ENCODE measurements at places on chromosomes 5 and 9.

- DNase-seq = no peak
These were observed 8.1 kb upstream of the MARCOL start for GRCh38 chr5:148230240-148230639.

DNA sequence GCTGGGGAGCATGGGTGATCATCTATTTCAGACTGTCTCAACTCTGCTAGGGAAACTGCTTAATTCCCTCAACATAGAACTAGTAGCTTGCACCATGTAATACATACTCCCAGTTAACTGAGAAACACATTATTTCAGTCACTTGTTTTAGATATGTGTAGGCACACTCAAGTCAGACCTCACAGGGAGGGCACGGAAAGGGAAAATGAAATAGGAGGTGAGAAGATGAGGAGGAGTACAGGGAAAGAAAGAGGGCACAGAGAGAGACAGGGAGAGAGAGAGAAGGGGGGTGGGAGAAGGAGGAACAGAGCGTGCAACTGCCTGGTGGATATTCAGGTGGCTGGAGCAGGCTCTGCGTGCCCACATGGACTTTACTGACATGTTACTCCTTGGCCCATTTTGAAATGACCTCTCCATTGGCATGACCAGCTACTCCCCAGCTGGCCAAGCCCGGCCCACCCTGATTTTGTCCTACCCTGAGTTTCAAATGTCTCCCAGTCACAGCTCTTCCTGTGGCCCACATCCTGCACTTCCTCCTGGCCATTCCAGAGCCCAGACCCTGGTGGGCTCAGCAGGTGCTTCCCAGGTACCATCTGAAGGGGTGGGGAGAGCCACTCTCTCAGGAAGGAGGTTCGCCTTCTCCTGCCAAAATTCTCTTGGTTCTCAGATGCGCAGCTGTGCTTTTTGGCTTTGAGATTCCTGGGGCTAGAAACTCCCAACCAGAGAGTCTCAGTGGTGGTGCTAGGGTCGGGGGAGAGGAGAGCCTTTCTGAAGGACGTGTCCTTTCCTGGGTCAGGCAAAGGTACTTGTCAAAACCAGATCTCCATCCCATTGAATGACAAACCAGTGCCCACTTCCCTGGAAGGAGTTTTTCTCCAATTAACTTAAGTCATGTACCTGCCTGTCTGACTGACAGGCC is 229.4 kb downstream of the FSTL4 start:
- no peak for DNase-seq

- DNase-seq = no peak
These were observed 163.4 kb downstream of the RAB3C start for GRCh38 chr5:58746321-58746720.

DNA sequence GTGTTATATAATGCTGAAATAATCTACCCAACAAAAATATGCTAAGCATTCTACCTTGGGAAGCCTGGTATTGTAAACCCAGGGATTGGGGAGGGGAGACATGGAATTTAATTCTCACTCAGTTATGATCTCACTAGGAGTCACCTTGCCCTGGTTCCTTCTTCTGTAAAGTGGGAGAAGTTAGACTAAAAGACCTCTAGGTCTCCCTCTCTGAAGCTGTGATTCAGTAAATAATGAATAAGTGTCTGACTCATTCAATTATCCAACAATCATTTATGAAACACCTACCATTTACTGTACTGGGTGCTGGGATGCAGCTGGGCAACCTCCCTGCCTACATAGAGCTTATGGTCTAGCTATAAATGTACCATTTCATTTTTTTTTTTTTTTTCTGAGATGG is 20.2 kb upstream of the SPARC start:
- no peak for DNase-seq

DNA sequence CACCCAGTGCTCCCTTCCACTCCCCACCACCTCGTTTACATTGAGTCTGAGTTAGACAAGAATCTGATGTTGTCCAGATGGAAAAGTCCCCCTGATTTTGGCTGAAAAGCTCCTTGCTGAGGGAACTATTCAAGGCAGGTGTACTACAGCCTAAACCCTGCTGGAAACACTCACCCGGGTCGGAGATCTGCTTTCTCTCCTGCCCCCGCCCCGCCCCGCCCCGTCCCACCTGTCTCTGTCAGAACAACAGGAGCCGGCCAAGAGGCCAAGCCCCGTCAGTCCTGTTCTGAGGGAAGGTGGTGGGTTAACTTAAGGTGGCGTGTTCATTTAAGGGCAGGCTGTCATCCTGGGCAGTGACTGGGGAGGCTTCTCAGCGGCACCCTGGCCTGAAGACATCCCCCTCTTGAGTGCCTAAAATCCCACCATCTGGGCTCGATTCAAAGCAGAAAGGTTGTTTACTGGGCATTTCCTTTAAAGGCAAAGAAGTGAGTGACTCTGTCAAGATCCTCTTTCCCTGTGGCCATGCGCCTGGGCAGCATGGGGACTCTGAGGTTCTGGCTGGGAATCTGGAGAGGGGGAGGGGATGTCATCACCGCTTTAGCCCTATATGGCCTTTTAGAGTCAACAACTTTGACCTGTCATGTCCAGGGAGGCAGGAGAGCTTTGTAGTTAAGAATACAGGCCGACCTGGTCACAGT is 71.1 kb upstream of the NEURL1B start:
- DNase-seq = no peak

DNA sequence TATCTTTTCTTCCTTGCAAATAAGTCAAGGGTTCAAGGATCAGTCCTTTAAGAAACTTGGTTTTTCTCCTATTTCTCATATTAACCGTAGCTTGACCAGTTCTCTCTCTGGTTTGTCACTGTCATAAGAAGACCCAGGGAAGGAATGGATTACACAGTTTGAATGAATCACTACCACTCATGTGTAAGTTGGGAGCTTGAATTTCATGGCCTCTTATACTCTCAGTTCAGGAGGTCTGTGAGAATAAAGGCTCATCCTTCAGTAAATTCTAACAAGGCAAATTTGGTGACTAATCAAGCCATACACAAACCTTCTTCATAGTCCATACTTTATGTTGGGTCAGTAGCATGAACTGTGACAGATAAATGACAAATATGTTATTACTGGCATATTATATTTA is 323.1 kb upstream of the ACTBL2 start:
- DNase-seq = no peak

- DNase-seq = no peak
These were observed 9.9 kb upstream of the CD180 start for GRCh38 chr5:67206461-67206860.

- no peak for DNase-seq
These were observed 151.5 kb downstream of the TAF11L14 start for GRCh38 chr5:17785774-17786173.

DNA sequence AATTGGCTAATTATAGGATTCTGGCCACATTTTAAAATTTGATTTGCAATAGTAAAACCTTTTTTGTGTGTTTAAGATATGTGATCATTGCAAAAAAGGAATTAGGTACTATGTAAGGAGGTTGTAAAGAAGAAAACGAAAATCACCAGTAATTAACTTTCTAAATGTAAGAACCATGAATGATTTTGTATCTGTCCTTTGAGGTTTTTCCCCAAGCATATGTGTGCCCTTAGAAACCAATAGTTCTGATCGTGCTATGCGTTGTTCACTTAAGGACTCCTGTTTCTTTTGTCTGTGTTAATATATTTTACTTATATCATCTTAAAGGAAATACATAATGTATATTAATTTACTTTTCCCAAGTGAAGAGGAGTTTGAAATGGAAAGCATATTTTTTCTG is 410.2 kb downstream of the PSAT1 start:
- no peak for DNase-seq

GRCh38 chr5:158878227-158878626 is 221.5 kb downstream of the EBF1 start:
- DNase-seq = no peak
